ENCODE measurements at places on chromosomes 7 and 10.

DNA sequence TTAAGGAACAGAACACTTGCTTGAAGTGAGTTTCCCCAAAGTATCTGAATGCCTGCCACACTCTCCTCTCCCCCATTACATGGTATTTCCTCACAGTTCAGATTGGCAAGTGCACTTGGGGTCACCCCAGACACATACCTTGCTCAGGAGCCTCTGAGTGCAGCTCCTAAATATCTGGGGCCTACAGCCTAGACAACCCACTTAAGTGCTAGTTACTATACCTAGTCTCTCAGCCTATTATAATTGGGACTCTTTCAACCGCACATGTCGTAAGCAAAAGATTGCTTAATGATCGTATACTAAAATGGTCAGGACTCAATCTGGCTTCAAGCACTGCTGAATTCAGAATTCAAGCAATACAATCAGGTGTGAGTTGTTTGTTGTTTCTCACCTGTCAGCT is 19.9 kb downstream of the TMEM176B start:
- no peak for DNase-seq

DNA sequence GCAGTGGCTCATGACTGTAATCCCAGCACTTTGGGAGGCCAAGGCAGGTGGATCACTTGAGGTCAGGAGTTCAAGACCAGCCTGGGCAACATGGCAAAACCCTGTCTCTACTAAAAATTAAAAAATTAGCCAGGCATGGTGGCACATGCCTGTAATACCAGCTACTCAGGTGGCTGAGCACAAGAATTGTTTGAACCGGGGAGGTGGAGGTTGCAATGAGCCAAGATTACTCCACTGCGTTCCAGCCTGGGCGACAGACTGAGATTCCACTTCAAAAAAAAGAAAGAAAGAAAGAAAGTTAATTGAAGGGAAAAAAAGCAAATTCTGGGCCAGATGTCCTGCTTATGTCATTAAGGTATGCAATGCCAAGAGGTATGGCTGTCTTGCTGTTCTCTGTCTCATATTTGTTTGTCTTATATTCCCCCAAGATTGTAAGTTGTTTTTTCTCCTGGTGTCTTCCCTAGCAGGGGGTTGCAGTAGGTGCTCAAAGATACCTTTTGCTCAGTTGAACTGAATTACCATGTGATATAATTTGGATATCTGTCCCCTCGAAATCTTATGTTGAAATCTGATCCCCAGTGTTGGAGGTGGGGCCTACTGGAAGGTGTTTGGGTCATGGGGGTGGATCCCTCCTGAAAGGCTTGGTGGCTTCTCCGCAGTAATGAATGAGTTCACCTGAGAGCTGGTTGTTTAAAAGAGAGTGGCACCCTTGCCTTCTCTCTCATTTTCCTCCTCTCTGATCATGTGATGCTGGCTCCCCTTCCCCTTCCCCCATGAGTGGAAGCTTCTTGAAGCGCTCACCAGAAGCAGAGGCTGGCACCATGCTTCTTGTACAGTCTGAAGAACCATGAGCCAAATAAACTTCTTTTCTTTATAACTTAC is 60.9 kb downstream of the MYOF start:
- DNase-seq, result no peak

GRCh38 chr7:71326595-71326994 is 194.7 kb downstream of the GALNT17 start:
- DNase-seq, result no peak

DNA sequence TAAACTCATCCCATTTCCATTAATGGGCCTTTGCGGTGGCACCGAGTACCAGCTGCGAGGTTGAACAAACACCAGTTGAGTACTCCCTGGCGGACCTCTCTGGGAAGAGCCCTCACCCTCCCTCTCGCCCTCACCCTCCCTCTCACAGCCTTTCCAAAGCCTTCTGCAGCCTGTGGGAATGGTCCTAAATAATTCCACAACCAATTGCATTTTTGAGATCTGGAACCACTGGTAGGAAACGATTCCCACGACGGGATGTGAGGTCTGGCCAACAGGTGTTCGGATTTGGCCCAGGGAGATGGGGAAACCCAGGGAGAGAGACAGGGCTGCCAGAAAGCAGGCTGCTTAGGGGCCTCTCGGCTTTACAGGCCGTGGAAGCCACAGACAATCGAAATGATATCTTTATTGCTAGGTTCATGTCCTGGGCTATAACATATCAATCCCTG is 5.3 kb downstream of the PTF1A start:
- no peak for DNase-seq

DNA sequence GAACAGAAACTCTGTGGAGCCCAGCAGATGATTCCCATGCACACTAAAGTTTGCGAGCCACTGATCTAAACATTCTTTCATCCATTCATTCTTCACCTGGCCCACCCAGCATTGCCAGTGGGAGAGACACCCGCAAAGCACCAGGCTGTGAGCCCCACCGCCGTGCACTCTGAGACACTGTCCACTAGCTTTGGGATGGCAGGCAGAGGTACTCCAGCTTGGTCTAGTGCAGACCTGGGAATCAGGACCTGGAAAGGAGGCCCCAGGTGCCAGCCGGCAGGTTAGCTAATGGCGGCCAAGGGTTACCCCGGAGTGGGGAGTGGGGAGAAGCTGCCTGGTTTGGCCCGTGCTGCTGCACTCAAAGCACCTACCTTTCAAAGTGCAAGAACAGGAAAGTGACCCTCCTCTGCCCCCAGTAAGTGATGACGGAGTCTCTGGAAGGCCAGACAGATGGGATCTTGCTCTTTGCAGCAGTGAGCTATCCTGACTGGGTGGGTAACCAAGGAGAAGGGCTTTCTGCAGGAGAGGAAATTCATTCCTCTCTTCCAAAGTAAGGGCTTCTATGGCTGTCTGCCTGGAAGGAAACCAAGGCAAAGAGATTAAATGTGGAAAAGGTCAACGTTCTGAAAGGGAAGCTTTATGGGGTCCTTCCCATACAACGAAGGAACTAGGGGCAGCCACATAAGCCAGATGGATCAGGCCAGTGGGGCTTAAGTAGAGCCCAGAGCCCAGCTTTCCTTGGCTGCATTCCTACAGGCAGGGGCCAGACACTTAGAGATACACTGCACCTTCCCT is 74.2 kb upstream of the LRRC4 start:
- DNase-seq, result no peak

Data from activated gamma-delta T cell treated with Interleukin-2 at 50 U/mL for 16 hours (primary cell).